GM20000 (cell line): ENCODE measurements at places on chromosomes 16 and 17.

GRCh38 chr16:50146479-50147435 lies 6.3 kb upstream of the TENT4B start:
- DNase-seq = no peak

- peak; percentile 90 for DNase-seq
Measured at GRCh38 chr17:75845058-75845711, 981 bp upstream of the UNC13D start.

DNA sequence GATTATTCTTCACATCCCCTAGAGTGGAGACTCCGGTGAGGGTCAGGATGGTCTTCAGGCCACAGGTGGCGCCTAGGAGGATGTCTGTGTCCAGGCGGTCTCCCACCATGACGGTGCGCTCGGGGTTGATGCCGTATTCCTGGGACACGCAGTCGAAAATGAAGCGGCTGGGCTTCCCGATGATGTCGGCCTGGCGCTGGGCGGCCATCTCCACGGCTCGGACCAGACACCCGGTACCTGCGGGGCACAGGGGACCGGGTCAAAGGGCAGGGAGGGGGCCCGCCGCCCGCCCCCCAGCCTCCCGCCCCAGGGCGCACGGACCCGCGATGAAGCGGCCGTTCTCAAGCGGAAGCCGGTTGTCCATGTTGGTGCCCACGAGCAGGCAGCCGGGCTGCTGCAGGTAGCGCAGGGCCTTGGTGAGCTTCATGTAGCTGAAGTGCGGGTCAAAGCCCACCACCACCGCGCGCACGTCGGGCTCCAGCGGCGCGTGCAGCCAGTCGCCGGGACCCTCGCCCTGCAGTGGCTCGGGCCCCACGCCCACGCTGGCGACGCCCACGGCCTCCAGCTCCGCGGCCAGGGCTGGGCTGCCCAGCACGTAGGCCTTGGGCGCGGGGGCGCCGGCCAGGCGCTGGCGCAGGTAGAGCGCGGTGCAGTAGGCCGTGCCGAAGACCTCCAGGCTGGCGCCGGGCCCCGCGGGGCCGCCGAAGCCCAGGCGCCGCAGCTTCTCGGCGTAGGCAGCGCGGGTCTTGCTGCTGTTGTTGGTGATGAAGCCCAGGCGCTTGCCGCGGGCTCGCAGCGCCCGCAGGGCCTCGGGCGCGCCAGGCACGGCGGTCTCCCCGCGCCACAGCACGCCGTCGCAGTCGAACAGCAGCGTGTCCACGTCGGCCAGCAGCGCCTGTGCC lies 572 bp downstream of the PGP start:
- no peak for DNase-seq

- no peak for DNase-seq
Measured at GRCh38 chr16:8569650-8570346, 20.5 kb downstream of the TMEM114 start.

DNA sequence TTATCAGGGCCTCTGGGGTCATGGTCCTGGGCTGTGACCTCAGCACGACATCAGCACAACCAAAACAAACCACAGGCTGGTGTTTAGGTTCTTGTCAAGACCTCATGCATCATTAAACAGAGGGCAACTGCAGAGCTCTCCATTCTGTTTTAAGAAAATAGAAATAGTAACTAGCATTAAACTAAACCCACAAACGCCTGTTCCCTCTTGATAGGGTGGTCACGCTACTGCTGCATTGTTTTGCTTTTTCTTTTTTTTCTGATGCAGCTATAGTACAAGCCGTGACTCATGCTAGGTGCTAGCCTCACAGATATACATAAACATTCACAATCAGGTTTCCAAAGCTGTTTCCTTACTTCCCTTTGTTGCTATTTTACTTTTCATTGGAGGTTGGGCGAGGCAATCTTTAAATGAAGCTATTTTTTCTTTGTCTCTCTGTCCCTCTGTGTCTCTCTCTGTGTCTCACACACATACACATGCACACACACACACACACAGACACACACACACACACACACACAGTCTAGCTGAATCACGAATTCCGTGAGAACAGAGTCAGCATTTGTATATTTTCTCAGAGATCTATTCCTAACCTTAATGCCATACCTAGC lies 310.3 kb downstream of the CDH13 start:
- no peak for DNase-seq

- DNase-seq = no peak
Measured at GRCh38 chr17:17177176-17177575, 29.0 kb downstream of the PLD6 start.

DNA sequence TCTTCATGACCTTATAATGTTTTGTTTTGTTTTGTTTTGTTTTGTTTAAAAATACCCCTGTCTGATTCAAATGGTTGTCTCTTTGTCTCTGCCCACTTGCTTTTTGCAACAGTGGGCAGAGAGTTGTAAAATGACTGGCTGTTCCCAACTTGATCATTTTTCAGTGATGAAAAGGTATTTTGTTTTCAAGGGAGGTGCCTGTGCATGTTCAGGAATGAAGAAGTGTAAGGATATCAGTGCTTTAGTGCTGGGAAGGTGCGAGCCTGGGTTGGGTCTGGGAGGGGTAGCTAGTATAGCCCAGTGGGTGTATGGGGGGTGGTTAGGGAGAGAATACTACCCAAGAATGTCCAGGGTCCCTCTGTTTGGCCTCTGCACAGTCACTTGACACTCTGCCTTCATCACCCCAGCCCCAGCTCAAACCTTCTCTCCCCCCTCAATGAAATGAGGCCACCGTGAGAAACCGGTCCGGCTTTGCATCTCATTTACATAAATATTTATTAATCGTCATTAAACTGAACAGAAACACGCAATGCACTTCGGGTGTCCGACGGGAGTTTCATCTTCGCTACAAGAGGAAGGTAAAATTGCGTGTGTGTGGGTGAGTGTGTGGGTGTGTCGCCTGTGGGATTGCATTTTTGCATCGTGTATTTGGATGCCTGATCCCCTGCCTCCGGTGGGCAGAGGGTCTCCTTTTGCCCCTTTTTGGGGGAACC lies 4.3 kb downstream of the NEUROD2 start:
- no peak for DNase-seq

GRCh38 chr16:50592996-50593395 lies 44.8 kb downstream of the NKD1 start:
- no peak for DNase-seq

- no peak for DNase-seq
Measured at GRCh38 chr16:19014461-19014860, 30.7 kb downstream of the TMC7 start.

GRCh38 chr17:50288306-50288705 lies 14.0 kb downstream of the TMEM92 start:
- no peak for DNase-seq

DNA sequence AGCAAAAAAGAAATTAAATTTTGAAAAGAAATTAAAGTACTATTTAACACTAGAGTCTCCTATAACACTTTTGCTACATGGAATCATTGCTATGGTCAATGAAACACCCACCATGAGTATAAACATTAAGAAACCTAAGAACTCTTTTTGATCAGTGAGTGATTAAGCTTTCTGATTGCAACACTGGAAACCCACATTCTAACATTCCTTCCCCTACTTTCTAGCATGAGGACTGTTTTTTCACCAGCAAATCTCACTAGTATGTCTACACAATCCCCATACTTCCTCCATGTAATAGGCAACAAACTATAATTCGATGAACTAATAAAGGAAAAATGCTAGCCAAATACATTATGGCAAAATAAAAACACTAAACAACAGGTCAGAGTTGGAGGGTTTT lies 54.7 kb downstream of the SKAP1 start:
- no peak for DNase-seq

DNA sequence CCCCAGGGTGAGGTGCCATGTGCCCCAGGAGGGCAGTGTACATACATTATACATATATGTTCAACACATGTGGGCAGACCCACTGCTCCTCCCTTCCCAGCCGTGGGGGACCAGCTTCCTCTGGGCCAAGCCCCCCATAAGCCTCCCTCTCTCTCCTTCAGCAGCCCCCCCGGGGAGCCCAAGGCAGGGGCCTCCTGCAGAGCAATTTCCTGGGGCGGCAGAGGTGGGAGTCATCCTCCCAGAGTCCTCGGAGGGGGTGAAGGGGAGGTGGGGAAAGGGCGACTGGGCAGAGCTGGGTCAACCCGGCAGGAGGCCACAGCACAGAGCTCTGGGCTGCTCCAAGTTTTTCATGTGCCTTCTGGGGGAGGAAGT lies 235.1 kb downstream of the ZNF423 start:
- DNase-seq = no peak

- no peak for DNase-seq
Measured at GRCh38 chr16:82783933-82784572, 157.3 kb downstream of the CDH13 start.

GRCh38 chr17:61314368-61315078 lies 85.1 kb upstream of the TBX2 start:
- no peak for DNase-seq

DNA sequence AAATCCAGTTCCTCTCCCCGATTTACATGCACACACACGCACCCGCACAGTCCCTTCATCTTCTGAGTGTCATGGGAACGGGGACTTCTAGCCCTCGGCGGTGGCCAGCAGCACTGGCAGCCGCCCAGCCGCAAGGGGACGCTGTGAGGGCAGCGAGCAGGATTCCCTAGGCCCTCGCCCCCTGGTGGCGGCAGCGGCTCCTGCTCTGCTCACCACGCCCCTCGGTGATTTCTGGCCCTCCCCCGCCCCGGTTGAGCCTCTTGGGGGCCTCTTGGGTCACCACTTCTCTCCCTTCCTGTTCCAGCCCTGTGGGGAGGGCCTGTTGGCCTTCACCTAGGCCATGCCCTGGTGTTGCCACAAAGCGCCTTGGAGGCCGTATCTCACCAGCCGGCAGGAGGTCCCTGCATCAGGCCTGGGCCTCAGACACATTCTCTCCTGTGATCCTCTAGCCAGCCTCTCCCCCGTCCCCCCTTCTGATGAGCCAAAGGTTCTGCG lies 75.2 kb upstream of the KSR1 start:
- peak; percentile 85 for DNase-seq

GRCh38 chr17:72126575-72127486 lies 6.0 kb downstream of the SOX9 start:
- DNase-seq = no peak

- peak; percentile 53 for DNase-seq
Measured at GRCh38 chr17:76179496-76180467, 38.7 kb upstream of the FOXJ1 start.

DNA sequence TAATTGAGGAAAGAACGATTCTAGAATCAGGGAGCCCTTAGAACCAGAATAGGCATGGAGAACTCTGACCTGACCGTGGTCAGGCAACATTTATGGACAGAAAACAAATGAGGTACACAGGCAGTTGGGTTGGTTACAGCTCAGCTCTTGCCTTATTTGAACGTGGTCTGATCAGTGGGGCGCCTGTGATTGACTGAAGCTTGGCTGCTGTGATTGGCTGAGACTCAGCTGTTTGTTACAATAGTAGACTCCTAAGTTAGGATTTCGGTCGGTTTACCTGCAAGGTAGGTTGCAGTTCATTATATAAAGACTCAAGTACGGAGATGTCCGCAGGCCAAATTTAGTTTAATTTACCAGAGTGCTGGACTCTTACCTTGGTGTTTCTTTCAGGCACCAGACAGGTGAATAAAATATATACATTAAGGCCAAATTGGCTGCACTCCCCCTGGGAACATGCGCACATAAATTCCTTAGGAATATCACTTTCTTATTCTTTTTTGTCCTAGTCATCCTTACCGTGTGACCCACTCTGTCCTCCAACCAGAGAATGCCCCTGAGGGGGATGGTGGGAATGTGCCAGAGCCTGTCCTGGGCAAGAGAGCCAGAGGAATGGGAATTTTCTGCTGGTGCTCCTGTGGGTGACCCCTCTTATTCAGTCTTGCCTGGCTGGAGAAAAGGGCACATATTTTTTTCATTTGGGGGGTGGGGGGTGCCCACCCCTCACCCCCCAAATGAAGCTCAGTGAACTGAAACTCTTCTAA lies 7.5 kb upstream of the CSNK2A2 start:
- DNase-seq = no peak

GRCh38 chr16:4987580-4988374 lies 29.6 kb downstream of the SEC14L5 start:
- no peak for DNase-seq

GRCh38 chr17:41559548-41559947 lies 12.3 kb downstream of the KRT9 start:
- no peak for DNase-seq

DNA sequence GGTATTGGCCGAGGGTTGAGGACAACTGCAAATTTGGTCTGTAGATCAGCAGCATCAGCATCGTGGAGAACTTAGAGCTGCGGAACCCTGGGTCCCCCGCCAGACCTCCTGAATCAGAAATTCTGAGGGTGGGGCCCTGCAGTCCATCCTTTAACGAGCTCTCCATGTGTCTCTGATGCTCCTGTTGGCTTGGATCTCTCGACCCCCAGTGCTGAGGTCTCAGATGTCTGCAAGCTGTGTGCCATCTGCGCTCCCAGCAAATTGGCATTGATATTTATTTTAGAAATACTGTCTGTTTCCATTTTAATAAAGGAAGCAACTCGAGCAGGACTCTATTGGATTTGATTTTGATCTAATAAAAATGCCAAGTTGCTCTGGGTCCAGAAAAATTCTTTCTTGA lies 250.0 kb downstream of the KATNIP start:
- no peak for DNase-seq

GRCh38 chr17:39198186-39198566 lies 707 bp upstream of the CACNB1 start:
- no peak for DNase-seq

- DNase-seq = no peak
Measured at GRCh38 chr17:4485676-4486646, 12.7 kb upstream of the SPNS2 start.

DNA sequence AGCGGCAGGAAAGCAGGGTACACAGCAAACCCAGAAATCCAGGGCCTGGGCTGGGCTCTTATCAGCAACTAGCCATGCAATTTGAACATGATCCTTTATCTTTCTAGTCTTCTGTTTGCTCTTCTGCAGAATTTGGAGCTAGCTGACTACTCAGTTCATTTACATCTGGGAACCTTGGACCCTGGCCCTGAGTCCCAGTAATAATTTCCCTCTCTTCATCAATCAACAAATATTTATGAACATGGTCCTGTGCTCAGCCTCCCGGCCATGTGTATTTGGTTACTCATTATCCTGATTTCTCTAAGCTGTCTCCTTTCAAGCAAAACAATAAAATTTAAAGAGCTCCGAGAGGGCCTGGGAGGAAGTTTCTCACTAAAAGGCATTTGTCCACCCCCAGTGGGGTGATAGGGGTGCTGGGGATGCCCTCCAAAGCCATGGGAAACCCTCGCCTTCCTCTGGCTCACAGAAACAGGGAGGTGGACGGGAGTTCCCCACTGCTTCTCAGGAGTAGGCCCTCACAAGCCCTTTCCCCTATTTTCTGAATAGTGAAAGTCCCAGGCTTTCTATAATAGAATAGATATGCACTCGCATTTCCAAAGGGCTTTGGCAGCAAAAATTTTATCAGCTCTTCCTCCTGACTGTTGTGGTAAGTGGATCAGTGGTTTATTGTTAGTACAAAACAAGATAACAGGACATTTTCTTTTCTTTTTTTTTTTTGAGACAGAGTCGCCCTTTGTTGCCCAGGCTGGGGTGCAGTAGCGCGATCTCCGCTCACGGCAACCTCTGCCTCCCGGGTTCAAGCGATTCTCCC lies 6.9 kb upstream of the WDR59 start:
- no peak for DNase-seq

DNA sequence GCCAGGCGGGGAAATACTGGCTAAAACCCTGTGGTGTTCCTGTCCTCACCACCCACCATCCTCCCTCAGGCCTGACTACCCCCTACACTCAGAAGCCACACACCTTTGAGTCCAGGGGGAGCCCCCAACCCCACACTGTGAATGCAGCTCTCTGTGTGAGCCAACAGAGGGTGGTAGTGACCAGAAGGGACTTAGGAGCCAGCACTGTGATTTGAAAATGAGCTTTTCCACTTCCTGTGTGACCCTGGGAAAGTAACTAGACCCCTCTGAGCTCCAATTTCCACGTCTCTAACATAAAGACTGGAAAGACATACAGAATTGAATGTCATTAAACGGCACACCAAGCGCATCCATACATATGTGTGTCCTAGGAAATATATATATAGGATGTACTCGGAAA lies 58.7 kb downstream of the SDK2 start:
- no peak for DNase-seq
